DMS79 (cell line): ENCODE measurements at places on chromosomes 1 and 21.

DNA sequence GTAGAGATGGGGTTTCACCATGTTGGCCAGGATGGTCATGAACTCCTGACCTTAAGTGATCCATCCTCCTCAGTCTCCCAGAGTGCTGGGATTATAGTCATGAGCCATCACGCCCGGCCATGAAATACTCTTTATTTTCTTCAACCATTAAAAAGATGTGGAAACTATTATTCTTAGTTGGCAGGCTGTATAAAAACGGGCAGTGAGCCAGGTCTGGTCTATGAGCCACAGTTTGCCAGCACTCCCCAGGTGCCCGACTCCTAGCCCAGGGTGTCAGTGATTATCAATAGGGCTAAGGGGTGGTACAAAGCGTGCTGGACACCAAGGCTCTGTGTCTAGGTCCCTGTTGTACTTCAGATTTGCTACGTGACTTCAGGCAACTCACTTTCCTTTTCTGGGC lies 3.7 kb upstream of the TMEM61 start:
- DNase-seq, result no peak

- DNase-seq, result no peak
Measured at GRCh38 chr1:185969028-185969427, 234.8 kb downstream of the HMCN1 start.

DNA sequence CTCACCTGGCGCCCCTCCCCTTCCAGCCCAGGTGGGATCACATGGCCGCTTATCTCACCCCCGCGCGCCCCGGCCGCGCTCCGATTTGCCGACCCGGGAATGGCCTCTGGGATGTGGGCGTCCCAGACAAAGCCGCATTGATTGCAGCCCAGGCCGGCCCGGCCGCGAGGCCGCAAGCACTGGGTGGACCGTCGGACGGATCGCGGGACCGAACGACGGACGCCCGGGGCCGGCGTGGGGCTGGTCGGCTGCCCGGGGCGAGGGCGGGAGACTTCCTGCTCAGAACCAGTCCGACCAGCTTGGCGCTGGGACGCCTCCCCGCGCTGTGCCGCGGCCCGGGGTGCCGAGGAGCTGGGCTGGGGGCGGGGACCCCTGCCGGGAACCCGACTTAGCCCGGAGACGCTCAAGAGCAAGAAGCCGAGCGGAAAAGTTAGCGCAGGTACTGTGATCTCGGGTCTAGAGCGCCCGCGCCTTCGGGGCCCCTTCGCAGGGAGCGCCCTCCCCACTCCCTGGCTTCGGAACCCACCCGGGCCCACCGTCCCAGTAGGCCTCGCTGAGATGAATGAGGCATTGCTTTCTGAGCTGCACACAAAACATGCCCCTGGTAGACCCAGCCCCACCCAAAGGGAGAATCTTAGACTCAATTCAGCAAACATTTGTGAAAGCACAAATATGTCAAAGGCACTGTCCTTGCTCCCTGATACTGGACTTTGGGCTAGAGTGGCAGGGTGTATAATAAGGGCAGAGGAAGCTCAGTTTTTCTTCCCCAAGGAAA lies 415 bp upstream of the LAD1 start:
- DNase-seq, result peak; percentile 41

- DNase-seq, result no peak
Measured at GRCh38 chr21:32544697-32545096, 40.6 kb downstream of the TCP10L start.

- no peak for DNase-seq
Measured at GRCh38 chr1:227845147-227845458, 29.6 kb downstream of the PRSS38 start.

DNA sequence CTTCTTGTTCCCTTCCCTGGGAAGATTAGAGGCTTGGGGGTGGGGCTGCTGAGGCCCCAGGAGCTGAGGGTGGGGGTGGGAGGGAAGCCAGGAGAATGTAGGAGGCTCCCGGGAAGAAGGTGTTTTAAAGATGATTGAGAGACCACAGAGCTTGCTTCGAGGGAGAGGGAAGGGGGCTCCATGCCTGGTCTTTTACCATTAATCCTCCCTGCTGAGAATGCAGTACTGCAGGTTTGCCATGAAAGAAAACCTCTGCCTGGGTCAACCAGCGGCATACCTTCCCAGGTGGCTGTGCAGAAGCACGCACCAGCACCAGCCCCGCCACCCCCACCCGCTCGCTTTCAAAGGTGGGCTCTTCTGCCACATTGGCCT lies 15.4 kb downstream of the ABCA4 start:
- DNase-seq, result no peak

DNA sequence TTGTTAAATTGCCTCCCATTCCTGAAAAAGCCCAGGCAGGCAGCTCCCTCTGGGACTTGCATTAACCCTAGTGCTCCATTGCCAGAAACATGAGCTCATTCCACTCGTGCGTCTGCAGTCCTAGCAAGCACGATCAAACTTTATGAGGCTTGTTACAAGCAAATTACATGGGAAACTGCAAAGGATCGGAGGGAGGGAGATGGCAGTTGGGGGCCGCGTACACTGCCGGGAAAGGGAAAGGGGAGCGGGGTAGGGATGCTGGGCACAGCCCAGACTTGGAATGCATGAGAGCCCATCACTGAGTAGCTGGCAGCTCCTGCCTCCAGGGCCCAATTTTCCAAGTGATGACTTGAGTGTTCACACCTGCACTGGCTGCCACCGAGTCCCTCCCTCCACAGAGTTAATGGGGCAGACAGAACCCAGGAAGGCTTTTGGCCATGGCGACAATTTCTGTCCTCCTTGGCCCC lies 169.9 kb downstream of the BRINP2 start:
- peak; percentile 17 for DNase-seq

DNA sequence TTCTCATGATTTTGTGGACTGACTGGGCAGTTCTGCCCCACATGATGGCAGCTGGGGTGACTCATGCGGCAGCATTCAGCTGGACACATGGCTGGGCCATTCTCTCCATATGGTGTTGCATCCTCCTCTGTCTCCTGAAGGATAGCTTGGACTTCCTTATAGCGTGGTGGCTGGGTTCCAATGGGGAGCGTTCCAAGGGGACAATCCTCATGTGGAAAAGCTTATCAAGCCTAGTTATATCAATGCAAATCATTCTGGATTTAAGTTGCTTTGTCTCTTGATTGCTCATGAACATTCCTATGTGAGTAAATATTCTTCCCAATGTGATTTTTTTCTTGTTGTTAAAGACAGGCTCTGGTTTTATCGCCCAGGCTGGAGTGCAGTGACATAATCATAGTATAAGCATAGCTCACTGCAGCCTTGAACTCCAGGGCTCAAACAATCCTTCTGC lies 13.2 kb upstream of the SLC2A1 start:
- DNase-seq, result no peak

- no peak for DNase-seq
Measured at GRCh38 chr1:231590453-231591198, 36.0 kb upstream of the DISC1 start.

DNA sequence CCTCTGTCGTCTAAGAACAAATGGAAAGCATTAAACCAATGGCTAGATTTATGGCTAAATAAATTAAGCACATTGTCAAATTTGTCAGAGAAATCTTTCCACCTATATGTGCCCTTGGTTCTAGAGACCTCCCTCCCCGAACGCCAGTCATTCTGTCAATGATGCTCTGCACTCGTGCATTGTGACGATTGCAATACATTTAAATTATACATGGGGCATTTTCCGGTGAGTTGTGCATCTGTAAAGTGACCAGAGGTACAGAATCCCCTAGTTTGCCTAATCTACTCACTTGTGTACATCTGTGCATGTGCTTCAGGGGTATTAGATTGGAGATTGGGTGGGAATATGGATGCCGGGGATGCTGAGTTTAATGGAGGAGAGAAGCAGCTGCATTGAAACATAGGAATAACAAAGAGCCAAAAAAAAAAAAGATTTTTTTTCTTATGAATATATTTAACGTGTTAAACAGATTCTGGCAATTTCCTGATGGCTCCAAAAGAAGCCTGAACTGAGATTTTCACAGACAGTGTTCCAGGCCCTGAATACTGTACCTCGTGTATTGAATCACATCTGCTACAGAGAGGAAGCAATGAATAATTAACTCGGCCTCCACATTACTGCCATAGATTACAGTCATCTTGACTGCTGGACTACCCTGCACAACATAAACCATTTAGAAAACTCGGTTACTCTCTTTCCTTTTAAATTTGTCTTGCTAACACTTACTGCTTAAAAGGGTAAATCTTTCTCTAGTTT lies 149.0 kb upstream of the C1orf87 start:
- DNase-seq, result no peak

- no peak for DNase-seq
Measured at GRCh38 chr1:22256213-22256512, 113.3 kb upstream of the WNT4 start.

DNA sequence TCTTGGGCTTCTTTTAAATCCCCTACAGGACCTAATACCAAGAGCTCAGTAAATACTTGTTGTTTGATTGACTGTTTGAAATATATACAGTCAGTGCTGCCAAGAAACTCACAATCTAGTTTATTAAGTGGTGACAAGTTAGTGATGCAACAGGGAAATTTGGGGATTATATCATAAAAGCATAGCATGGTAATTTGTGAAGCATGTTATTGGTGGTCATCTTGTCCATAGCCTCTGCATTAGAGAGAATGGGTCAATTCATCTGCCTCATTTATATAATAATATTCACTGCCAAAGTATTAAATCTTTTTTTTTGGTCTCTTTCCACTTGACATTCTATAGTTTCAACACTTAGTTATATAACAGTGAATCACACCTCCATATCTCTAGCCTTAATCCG lies 138.2 kb upstream of the SPAG17 start:
- DNase-seq, result no peak

DNA sequence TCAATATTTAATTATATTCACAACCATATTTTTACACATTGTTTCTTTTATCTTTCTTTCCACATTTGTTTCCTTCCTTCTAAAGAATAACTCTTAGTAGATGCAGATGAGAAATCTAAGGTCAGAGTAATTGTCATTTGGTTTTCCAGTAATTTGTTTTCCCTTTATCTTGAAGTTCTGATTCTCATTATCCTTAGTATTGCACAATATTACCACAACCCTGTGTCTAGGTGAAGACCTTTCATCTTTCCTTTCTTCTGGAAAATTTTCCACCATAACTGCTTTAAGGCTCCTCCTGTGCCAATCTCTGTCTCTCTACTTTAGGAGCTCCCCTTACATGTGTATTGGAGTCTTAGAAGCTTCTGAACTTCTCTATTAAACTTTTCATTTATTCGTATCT lies 209.0 kb downstream of the DPYD start:
- DNase-seq, result no peak

GRCh38 chr1:228242409-228242808 lies 34.6 kb downstream of the OBSCN start:
- DNase-seq, result no peak

DNA sequence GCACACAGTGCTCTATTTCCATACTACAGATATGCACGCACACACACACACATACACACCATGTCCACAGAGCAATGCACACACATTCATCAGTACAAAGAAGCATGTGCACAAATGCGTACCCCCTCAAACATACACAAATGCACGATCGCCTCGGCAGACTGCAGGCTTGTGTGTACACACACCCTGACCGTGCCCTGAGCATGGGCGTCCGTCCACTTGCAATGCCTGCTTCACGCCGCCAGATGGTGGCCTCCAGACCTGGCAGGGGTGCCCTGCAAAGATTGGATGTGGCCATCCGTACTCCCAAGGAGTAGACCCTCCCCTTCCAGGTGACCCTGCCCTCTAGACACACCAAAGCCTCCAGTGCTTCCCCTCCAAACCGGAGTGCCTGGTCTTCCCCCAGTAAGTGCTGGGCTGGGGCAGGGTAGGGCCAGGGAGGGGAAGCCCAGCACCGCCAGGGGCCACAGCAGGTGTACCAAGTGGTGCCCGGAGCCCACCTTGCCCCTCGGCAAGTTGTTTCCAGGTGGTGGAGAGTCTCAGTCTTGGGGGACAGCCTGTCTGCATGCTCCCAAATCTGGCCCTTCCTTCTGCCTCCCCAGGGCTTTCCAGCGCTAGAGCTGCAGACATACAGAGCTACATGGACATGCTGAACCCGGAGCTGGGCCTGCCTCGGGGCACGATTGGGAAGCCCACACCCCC lies 20.6 kb downstream of the ESPN start:
- no peak for DNase-seq

DNA sequence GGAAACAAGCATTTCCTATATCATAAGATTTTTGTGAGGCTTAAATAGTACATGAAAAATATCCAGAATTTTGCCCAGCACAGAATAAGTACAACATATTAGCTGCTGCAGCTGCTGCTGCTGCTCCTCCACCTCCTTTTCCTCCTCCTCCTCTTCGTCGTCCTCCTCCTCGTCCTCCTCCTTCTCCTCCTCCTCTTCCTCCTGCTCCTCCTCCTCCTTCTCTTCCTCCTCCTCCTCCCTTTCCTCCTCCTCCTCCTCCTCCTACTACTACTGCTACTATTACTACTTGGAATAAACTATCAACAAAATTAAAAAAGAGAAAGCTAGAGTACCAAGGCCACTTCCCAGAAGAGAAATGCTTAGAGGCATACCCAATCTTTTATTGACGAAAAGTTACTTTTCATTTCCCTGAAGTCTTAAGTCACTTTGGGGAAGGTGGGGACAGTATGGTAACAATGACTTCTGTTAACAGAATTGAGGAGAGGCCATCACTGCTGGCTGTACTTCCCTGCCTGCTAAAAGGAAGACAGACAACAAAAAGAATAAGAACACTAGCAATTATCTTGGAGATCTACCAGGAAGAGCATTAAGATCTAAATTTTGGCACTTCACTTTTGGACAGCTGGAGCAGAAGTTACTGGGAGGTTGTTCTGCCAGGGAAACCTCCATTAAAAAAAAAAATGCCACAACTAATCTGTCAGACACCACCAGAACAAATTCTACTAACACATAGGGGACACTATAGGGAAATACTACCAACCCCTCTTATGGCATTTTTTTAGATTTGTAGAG lies 7.1 kb downstream of the DENND1B start:
- no peak for DNase-seq

GRCh38 chr1:162003061-162003829 lies 20.4 kb downstream of the OLFML2B start:
- peak; percentile 11 for DNase-seq

GRCh38 chr1:193060115-193060403 lies 647 bp downstream of the RO60 start:
- DNase-seq, result peak; percentile 56

DNA sequence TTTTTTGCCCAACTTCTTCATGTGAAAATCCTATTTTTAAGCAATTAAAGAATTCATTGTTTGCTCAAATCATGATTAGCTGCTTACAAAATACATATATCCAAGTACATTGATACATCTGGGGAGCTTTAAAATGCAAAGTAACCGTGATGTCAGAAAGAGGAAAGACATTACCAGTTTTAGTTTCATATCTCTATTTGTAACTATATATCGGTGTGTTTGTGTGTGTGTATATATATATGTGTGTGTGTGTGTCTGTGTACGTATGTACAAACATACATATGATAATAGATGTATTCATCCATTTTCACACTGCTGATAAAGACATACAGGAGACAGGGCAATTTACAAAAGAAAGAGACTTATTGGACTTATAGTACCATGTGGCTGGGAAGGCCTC lies 310.1 kb downstream of the DPYD start:
- no peak for DNase-seq
